AG09319 (cell line): ENCODE measurements at places on chromosomes 13 and 19.

DNA sequence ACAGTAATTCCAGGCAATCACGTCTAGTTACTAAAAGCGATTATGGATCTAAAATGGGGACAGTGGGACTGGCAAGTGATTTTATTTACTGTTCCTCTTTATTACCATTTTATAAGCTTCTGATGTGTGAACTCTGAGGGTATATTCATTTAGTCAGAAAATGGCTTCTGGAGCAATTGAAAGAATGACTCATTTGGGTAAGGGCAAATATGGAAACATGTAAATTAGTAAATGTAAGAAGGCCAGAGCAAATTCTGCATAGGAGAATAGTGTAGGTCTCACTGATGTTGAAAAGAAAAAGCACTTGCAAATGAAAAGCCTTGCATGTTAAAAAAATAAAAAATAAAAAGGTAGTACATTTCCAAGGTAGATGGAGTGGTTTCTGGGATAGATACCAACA, 262.2 kb downstream of the KLF5 start:
- DNase-seq = no peak

DNA sequence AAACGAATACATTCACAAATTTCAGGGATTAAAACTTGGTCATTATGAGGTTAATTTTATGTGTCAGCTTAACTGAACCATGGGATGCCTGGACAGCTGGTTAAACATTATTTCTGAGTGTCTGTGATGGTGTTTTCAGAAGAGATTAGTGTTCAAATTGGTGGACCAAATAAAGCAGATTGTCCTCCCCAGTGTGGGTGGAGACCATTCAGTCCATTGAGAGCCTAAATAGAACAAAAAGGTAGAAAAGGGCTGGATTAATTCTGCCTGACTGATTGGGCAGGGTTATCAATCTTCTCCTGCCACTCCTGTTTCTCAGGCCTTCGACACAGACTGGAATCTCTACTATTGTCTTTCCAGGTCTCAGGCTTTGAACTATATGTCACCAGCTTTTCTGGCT, 203.8 kb upstream of the SLITRK6 start:
- no peak for DNase-seq

DNA sequence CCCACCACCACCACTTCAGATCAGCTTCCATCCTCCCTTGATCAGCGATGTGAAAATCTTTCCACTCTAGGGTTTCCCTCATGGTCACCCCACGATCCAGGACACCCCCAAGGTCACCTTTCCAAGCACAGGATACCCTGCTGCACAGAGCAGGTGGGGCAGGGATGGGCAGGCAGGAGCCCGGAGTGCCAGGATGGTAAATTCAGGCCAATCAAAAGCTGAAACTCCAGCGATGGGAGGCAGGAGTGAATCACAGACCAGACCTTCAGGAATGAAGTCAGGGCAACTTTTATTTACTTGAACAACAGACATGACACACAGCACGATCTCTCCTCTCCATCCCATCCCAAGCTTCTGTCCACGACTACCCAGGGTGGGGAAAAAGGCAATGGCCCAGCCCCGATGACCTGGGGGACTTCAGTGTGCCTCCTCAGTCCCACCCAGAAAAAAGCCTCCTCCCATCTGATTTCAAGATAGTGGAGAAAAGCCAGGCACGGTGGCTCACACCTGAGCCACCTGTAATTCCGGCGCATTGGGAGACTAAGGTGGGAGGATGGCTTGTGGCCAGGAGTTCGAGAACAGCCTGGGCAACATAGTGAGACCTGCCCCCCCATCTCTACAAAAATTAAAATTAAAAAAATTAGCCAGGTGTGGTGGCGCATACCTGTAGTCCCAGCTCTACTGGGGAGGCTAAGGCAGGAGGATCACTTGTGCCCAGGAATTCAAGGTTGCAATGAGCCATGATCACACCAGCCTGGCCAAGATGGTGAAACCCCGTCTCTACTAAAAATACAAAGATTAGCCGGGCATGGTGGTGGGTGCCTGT, 39.2 kb downstream of the ZSWIM4 start:
- no peak for DNase-seq

GRCh38 chr13:31485183-31485582, 254.1 kb upstream of the RXFP2 start:
- no peak for DNase-seq

DNA sequence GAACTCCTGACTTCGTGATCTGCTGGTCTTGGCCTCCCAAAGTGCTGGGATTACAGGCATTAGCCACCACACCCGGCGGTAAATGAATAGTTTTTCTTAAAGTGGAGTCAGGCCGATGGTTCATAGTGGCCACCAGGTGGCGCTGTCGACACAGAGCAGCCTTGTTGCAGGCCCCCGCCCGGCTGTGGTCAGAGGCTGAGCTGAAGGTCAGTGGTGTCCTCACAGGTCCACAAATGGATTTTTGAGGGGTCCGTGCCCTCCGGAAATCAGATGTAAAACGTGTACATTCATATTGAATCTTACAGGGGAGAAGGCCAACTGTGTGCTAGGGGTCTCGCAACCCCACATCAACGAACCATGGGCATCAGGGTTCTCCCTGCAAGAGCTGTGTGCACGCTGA, 13.4 kb upstream of the WDR18 start:
- no peak for DNase-seq

- DNase-seq = peak; percentile 24
Measured at GRCh38 chr19:13396250-13397080, 109.8 kb downstream of the CACNA1A start.

DNA sequence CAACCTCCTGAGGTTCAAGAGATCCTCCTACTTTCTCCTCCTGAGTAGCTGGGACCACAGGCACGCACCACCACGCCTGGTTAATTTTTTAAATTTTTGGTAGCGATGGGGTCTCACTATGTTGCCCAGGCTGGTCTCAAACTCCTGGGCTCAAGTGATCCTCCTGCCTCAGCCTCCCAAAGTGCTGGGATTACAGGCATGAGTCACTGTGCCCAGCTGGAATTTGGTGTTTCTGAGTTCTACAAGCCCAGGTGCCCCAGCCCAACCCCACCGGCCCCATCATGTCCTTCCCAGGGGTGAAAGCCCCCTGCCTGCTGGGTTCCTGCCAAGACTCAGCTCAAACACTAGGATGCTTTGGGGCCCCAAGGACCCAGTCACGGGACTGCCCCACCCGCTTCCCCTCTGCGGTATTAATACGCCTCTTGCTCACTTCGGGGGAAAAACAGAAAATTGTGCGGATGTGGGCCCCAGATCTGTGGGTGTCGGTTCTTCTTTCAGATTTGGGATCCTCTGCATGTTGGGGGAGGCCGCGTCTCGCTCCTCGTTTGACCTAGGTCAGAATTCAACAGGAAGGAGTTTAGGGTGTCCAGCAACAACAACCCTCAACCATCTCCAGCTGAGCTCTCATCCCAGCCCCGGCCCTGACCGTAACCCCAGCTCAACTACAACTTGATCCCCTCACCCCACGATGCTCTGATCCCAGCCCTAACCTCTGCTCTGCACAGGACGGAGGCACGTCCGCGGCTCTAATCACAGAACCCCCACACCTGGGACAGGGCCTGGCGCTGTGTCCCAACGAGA, 3.7 kb upstream of the FCER2 start:
- DNase-seq = no peak

GRCh38 chr19:54209811-54210494, 9.3 kb downstream of the RPS9 start:
- DNase-seq = peak; percentile 93

GRCh38 chr19:4742723-4743646, 19.3 kb upstream of the DPP9 start:
- no peak for DNase-seq

DNA sequence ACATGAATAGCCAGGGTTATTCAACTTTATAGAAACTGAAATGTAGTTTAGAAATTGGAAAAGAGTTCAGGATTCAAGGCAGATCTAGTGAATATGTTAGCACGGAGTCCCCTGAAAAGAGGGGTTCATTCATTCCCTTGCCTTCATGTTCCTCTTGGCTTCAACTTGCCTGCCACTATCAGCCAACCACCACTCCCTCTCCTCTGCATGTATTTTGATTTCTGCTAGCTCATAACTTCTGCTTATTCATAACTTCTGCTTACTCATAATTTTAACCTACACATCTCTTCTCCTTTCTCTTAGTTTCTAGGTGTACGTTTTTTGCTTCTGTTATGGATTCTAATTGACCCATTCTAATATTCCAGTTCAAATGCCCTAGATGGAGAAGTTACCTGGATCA, 5.5 kb upstream of the SERTM1 start:
- no peak for DNase-seq

GRCh38 chr19:49677901-49678674, 1.0 kb downstream of the PRMT1 start:
- DNase-seq = no peak
